ENCODE measurements at places on chromosomes 16 and 17.

- no peak for DNase-seq
Observed at GRCh38 chr16:54628796-54629625, 301.7 kb upstream of the IRX5 start.

DNA sequence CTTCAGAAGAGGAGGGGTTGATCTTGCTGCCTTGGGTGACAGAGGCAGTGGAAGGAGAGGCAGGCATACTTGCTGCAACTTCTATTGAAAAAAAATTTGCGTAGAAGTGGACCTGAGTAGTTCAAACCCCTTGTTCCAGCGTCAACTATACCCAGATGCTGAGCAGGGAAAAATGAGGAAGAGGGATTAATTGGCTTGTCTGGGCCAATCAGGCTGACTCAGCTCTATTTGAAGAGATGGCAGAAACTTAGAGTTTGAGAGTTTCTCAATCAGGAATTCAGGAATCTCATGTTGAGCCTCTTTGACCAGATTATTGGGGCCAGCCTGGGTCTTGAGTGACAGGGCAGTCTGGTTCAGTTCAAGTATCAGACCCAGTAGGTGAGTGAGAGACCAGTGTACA lies 17.6 kb downstream of the CASC3 start:
- no peak for DNase-seq

DNA sequence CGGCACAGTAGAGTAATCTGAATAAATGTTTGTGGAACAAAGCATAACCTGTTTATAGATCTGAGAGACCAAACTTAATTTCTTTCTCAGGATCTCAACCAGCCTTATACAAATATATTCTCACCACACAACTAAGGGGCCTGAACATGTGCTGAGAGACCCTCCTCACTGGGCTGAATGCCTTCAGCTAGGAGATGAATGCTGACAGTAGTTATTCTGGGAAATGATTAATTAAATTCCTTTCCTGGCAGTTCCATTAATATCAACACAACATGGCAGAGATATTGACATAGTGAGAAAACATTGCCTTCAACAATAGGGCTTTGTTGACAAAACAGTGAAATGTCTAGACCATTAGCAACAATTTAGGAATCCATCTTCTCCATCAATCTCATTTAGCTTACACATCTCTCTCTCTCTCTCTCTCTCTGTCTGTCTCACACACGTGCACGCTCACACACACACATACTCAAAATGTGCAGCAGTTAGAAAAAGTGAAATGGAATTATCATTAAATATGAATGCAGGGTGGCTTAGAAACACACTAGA lies 780.8 kb upstream of the CDH8 start:
- no peak for DNase-seq

- DNase-seq, result peak; percentile 56
Observed at GRCh38 chr16:84548971-84549844, 44.7 kb upstream of the MEAK7 start.

GRCh38 chr17:81295676-81296381 lies 722 bp upstream of the SLC38A10 start:
- peak; percentile 53 for DNase-seq

DNA sequence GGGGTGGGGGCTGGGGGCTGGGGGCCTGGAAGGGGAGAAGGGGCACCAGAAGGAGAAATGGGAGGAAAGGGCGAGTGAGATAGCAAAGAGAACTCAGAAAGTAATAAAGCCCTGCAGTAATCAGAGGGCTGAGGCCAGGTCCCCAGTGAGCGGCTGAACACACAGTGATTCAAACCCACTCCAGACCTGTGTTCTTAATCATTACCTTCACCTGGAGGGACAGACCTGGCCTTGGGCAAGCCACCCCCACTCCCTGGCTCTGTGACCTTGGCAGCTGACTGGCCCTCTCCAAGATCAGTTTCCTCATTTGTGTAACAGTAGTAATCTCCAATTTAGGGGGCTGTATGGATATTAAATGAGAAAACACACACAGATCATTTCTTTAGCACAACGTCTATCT lies 150.4 kb downstream of the WWOX start:
- no peak for DNase-seq

DNA sequence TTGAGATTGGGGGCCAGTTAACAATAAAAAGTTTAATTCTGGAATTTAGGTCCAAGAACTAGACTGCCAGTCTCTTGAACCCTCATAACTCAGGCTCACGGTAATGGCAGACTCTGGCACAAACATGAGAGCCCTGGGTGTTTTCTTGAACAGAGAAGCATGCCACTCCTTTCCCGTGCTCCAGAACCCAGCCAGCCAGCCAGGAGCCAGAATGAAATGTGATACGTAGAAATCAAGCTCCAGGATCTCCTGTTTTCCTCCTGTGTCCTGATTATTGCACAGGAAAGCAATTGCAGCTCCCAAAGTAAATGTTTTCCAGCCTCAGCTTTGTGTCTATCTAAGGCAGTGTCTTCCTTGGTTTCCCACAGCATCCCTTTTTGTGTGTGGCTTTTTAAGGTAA lies 46.2 kb upstream of the NOL11 start:
- no peak for DNase-seq

- no peak for DNase-seq
Observed at GRCh38 chr17:58402679-58403078, 14.7 kb downstream of the RNF43 start.

GRCh38 chr17:55441544-55441943 lies 19.9 kb upstream of the MMD start:
- no peak for DNase-seq

- DNase-seq, result no peak
Observed at GRCh38 chr17:74647871-74648672, 24.5 kb upstream of the CD300E start.

DNA sequence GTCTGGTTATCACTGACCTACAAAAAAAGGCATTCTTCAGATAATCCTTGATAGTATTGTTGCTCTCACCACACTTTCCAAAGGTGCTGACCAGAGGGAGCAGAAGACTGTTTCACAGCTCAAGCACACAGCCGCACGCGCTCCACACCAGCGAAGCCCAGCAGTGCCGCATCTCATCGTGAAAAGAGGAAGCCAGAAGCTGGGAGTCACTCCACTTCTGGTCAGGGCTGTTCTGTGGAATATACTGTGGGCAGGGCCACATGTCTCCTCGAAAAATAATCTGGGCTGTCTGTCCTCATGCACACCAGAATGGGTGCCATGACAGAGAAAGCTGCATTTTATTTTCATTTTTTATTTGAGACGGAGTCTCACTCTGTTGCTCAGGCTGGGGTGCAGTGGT lies 7.3 kb upstream of the PRSS36 start:
- DNase-seq, result no peak

DNA sequence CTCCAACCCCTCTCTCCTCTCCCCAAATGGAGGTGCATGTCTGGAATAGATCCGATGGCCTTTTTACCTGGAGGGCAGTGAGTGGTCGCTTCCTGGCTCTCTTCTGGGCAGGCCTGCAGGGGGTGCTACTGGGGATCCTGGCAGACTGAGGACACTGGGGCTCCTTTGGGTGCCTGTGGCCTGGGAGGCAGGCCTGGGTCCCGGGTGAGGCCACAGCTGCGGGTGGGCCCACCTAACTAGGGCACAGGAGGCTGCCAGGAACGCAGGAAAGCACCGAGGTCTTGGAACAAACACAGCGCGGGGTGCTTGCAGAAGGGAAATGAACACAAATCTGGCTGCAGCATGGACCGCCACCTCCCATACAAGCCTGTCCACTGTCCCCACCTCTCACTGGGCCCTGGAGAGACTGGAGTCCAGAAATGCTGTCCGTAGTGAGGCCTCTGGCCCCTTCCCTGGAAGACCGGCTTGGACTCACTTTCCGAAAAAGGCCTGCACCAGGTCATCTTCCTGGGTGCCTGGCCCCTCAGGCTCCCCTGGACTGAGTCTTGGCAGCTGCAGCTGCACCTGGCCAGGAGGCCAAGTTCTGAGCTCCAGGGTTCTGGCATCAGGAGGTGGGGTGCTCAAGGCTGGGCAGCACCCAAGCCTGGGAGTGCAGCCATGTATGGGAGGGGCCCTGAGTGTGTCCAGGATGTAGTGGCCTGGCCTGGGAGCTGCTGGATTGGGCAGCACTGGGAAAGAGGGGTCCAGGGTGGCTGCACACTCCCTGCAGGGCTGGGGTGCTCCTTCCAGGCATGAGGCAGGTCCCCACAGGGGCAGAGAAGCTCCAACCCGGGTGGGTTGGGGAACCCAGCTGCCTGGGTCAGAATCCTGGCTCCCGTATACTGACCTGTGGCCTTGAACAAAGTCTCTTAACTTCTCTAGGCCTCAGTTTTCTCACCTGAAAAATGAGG lies 195.1 kb downstream of the IRF8 start:
- no peak for DNase-seq

DNA sequence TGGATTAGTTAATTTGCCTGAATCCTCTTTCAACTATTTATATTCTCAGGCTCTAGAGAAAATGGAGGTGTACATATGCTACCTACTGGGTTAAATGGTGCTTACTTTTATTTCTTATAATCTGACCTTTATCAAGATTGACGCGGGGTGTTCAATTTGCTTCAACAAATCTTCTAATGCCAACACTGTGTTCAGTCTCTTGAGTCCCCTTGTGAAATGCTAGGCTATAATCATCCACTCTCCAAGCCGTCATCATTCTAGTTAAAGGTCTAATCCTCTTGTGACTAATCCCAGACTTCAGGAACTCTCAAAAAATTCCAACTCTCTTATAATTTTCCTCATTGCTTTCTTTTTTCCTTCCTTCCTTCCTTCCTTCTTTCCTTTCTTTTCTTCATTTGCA lies 1396.2 kb downstream of the CDH8 start:
- no peak for DNase-seq

DNA sequence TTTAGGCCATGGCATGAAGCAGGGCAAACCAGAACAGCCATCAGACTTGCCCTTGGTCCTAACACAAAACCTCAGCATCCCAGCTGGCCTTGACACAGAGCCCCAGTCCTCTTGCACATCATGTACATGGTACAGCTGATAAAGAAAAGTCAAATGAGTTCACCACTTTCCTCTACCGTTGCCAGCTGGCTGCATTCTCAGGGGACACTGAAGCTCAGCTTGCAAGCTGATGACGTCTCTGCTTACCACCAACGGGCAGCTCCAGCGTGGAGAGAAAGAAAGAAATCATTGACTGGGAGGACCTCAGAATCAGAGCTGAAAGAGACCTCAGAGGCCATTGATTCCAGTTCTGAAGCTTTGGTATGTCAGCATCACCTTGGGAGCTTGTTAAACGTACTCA lies 80.7 kb upstream of the CES5A start:
- no peak for DNase-seq

- no peak for DNase-seq
Observed at GRCh38 chr17:69404399-69404798, 10.1 kb upstream of the MAP2K6 start.

- DNase-seq, result no peak
Observed at GRCh38 chr16:9476744-9477143, 385.3 kb downstream of the HAPSTR1 start.

GRCh38 chr16:85856585-85856984 lies 42.4 kb upstream of the IRF8 start:
- no peak for DNase-seq

GRCh38 chr16:49275050-49275730 lies 6.4 kb downstream of the CBLN1 start:
- DNase-seq, result no peak

Measured in activated naive CD4-positive, alpha-beta T cell treated with Interleukin-2 at 50 U/mL for 16 hours (primary cell).